ENCODE measurements at places on chromosomes 5 and 9.

DNA sequence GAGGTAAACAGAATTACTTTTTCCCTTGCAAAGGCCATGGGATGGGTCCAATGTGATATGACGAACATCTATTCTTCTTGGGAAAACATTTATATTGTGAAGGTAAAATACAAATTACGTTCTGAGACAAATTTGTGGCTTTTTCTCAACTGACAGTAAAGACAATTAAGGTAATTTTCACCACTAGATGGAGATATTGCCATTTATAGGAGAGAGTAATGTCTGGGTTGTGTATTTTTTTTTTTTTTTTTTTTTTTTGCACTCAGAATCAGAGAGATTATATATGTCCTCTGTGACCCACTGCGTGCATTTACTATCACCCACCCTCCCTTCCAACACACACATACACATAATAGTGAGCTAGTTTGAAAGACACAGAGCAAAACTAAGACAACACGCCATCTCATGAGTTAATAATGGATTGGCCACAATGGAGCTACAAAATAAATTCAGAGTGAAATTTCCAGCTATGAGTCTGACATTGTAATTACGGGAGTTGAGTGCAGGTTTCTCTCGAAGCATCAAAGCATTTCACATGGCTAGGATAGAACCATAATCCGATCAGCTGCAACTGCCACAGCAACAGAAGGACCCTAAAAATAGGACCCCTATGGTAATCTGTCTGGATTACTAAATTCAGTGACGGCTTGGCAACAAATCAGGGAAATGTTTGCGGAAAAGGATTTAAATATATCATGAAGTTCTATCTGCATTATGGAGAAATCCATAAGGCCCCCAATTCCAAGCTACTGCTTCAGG is 49.2 kb downstream of the ANXA1 start:
- DNase-seq, result no peak

DNA sequence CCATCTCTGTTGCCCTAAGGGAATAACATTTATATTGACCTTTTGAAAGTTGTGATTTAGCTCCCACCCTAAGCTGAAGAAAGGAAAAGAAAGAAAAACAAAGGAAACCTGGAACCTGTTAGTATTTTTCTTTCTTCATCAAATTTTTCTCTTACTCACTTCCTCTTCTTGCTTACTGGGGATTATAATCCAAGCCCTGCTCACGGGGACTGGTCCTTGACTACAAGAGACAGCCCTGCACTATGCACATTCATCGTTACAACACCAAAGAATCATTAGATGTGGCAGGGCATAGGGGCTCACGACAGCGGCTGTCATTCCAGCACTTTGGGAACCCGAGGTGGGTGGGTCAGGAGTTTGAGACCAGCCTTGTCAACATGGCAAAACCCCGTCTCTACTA is 37.8 kb upstream of the LPAR1 start:
- DNase-seq, result no peak

DNA sequence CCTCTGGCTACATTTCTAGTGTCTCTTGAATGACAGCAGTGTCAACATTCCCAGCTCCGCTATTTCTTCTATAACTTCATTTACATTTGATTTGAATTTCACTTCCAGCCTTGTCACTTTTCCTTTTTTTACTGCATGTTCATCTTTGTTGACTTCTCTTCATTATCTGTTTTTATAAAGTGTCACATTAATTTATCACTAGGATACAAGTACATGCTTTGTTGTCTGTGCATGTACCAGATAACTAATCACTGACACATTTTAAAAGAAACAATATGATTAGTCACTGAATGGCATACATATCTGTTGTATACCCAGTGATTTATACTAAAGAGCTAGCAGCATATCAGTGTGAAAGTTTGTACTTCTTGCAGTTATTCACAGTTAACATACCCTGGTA is 29.1 kb downstream of the ARSK start:
- no peak for DNase-seq

GRCh38 chr9:114098021-114098935 is 814 bp downstream of the KIF12 start:
- DNase-seq, result no peak

DNA sequence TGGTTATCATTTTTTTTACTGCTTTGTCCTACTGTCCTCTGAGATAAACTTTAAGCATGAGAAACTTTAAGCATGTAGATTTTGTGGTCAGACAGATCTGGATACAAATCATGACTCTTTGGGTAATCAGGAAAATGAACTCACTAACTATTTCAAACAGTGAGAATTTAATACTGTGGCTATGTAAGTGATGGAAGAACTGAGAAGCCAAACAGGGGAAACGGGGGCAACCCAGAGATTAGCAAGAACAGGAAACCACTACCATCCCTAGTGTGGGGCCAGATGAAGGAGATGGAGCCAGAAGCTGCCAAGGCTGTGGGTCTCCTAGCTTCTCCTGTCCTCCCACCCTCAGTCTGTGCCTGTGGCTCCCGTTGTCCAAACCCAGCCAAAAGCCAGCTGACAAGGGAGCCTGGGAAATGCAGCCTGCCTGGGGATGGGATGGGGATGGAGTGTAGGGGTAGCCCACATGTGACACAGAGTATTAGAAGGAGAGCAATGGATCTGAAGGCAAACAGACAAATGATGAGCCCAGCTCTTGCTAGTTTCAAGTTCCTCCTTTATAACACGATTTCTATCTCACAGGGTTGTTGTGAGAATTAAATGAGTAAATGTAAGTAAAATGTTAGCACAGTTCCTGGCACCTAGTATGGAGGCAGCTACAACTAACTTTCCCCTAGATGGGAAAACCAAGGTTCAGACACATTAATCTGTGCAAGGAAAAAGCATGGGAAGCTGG is 27.7 kb upstream of the CDC23 start:
- no peak for DNase-seq

DNA sequence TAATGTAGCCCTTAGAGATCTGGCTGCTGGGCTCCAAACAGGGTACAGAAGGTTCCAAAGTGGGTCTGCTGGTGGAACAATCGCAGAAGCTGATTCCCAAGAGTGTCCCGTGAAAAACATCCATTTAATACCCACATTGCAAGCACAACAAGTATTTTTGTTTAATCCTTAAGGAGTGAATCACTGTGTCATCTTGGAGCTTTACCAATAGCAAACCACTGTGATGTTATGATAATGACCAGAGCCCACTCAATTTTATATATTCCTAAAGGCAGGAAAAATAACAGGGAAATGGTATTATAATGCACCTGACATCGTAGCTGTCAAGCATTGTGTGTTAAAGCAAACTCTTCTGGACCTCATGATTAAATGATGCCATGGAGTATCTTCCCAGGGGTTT is 291.9 kb downstream of the FBXL7 start:
- no peak for DNase-seq
